HEK293T (cell line): ENCODE measurements at places on chromosomes 5 and 9.

DNA sequence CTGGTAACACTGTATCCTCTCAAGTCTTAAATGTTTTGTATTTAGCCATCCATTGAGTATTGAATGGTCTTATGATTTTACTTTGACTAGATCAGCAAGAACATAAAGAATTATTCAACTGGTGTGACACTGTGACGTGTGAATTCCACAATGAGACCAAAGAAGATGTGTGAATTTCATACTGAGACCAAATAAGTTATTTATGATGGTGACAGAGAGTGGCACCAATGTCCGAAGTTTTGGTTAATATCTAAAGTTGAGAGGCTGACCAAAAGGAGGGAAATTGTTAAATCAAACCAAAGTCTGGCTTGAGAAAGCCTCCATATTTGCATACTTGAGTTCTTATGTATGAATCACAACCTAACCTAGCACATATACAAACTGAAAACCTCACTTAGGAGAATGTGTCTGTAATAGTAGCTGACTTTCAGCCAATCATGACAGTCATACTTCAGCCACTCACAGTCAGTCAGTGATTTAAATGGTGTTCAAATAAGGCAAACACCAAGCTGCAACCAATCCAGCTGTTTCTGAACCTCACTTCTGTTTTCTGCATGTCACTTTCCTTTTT, 31.5 kb upstream of the FAM170A start:
- no peak for DNase-seq

DNA sequence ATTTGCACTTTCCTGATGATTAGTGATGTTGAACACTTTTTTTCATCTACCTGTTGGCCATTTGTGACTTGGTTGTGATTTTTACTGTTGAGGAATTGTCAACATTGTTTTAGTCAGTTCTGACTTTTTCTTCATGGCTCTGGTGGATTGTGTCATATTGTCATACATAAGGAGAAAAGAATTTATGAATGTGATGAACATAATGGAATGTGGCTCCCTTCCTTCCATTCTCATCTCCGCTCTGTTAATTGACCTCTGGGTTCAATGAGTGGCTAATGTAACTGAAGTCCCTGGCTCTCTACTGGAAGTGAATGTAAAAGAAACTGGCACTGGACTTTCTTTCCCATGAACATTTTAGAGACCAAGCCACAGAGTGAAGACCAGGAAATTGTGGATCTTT, 49.2 kb downstream of the KIAA1958 start:
- DNase-seq: no peak

GRCh38 chr5:136197462-136198142, 4.6 kb upstream of the SMIM32 start:
- no peak for DNase-seq

GRCh38 chr5:83942155-83942554, 221.5 kb upstream of the HAPLN1 start:
- no peak for DNase-seq

DNA sequence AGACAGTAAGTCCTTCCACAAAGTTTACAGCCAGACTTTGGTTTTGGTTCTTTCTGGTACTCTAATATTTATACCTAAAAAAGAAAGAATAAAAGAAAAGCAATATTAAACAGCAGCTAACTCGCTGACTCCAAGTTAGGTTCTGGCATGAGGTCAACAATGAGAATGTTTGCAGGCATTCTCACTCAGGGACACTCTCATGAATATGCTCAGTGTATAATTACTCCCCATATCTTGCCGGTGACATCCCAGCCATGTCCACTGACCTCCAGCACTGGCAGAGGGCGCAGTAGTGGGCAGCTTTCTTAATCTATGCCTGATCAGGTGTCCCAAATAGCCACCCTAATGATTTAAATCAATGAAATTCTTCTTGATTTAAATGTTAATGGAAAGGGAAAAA, 151.5 kb downstream of the BNC2 start:
- no peak for DNase-seq

DNA sequence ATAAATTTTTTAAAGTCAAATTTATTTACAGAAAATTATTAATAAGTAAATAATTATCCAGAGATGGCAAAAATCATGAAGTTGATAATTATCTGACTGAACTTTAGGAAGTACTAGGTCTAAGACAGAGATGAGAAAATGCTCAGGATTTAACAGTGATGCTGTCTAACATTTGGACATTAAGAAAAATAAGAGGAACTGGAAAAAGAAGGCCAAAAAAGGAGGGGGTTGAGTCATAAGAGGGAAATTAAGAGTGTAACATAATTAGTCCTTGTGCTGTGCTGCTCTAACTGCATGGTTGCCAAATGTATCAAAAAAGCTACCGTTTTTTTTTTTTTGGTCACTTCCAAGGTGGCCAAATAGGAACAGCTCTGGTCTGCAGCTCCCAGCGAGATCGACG, 35.4 kb upstream of the TUT7 start:
- DNase-seq: no peak

DNA sequence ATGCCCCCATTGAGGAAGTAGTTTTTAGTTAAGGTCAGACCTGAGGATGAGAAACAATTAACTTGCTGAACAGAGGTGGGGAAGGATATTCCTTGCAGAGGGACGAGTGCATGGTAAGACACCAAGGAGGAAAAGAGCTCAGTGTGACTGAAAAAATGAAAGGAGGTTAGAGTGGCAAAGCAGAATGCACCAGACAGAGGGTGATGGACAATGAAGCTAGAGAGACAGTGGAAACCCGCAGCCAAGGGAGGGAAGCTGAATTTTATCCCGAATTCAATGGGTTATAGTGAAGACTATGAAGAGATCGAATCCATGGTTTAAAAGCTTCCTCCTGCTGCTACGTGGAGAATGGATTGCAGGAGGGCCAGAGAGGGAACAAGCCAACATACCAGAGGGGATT, 206.8 kb downstream of the FBN2 start:
- no peak for DNase-seq

- DNase-seq: no peak
These were observed 109.3 kb upstream of the CPEB4 start for GRCh38 chr5:173778784-173779304.
